Urothelium cell line (cell line): ENCODE measurements at places on chromosomes 2 and 18.

DNA sequence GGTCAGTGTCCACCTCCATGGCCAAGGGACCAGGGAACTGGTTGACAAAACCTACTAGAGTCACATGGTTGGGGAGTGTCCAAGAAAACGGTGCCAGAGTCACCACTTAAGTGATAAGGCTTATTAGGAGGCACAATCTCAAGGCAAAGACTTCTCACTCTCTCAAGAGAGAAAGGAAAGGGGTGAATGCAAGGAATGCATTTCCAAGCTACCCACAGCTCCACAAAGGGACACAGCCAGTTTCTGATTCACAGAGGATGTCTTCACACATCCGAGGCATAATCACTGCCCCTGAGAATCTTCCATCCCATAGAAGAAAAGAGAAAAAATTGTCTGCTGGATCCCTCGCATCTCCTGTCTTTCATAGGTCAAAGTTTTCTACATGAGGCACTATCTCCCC is 269.3 kb downstream of the TNS1 start:
- DNase-seq, result no peak

DNA sequence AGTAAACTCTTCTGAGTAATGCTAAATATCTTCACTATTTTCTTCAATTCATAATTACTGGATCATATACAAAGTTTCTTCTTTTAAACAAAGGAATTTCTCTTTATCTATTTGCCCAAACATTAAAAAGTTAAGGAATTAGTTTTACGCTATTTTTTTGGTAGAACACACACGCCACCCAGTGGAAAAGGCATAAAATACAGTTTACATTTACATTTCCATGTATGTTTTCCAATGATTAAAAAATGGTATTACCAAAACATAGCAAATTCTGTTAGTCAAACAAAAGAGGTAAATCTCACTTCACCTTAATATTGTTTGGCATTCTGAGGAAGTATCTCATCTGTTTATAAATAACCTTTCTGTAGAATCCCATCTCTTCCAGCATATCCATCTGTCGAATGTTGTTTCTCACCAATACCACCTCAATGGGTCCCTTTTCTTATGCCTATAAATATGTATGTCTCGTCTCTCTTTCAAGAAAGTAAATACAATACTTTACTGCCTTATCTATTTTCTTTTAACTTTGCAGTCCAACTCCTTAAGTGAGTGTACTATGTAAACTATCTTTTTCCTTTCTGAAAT is 7.2 kb downstream of the BOLL start:
- DNase-seq, result no peak

GRCh38 chr2:200746301-200746700 is 65.4 kb upstream of the BZW1 start:
- DNase-seq, result no peak

GRCh38 chr18:69000366-69000765 is 202.5 kb downstream of the CCDC102B start:
- no peak for DNase-seq

DNA sequence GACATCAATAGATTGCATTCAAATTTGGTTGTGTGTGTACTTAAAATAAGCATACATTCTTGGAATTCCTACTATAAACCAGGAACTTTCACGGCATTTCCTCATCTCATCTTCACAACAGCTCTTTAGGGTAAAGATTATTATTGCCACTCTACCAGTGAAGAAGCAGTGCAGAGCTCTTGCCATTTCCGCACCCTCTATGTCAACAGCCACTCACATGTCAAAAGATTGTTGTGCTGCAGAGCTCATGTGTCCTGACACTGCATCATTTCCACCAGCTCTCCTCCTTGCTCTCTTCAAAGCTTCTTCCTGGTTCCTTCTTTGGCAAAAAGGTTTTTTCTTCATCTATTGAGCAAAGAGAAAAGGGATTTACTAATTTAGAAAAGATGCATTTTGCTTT is 26.5 kb upstream of the L3MBTL4 start:
- DNase-seq, result no peak

GRCh38 chr2:23363831-23364230 is 21.1 kb upstream of the KLHL29 start:
- no peak for DNase-seq

DNA sequence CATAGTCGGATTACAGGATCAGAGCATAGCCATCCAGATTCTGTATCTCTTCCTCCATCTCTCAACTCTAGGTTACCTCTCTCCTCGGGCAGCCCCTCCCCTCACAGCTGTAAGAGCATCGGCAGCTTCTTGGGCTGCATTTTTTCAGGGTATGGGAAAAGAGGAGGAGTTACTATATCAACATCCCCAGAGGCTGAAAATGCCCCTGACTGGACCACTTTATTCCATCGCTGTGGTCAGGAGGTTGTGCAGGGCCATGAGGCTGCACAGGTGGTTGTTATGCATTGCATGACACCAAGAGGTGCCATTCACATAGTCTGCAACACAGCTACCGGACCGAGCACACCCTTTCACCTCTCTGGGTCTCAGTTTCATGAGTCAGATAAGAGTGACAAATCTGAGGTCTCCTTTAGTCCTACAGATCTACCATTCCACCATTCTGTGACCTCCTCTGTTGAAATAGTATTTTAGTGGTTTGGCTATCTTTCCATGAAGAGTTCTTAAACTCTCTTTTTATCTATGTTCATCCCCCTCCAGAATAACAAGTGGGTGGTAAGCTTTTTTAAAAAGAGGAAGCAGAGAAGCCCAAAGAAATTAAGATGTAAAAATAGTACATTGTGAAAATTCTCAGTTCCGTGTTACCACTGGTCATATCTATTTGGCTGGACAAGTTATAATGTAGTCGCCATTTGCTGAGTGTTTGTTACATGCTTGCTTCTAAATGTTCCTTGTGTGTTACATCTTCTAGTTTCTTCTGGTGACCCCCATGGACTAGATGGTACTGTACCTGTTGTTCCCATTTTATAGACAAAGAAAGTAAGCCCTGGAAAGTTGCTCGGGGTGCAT is 56.6 kb upstream of the SLC1A4 start:
- no peak for DNase-seq

GRCh38 chr2:105224444-105224843 is 17.1 kb upstream of the GPR45 start:
- DNase-seq, result no peak

GRCh38 chr2:217614498-217614897 is 388.3 kb downstream of the TNS1 start:
- DNase-seq, result no peak
